ENCODE measurements at places on chromosomes 11 and 22. TPM values are rescaled to one million over a fixed set of nuclear protein-coding genes. Genes with fewer than 3 reads are reported as not detected.
A peak's percentile ranks its signal among the peaks of the same experiment; 100 is the strongest.

- H3K4me1 ChIP-seq = peaks cover 4% of the 10 kb centered on the region
- H3K4me3 ChIP-seq = peak overlapping the region; percentile 91
- peak overlapping the region; percentile 95 for H3K27ac ChIP-seq
- H3K27me3 ChIP-seq = no peaks in the 10 kb centered on the region
- no peaks in the 10 kb centered on the region for H3K36me3 ChIP-seq
Measured at GRCh38 chr11:118434553-118435289, 1.6 kb upstream of the KMT2A start.

DNA sequence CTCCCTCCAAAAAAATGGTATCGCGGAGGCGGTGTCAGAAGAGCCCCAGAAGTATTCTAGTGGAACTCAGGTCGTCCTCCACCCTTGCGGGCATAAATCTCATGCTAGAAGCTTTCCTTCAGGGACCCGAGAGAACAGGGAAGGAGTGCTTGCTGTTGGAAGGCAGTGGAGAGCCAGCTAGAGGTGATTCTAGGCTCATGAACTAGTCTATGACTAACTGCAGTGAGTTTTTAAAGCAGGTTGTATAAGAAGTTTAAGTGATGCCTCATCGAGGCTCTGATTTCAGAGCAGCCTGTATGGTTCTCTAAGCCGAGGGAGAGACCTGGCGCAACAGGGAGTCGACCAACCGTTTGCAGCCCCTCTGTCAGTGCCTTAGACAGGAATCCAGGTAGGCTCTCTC lies 85.7 kb downstream of the TBC1D22A start:
- no peaks in the 10 kb centered on the region for H3K27me3 ChIP-seq
- no peak overlapping the region for H3K27ac ChIP-seq
- no peak overlapping the region for H3K4me3 ChIP-seq
- H3K36me3 ChIP-seq = peaks cover 5% of the 10 kb centered on the region
- peak; percentile 81 for DNase-seq

The DCPS gene
- 19.7 TPM for total RNA-seq

GRCh38 chr11:4430051-4430450 lies 19.0 kb upstream of the OR52K2 start:
- H3K4me3 ChIP-seq = no peak overlapping the region
- no peak overlapping the region for H3K27ac ChIP-seq
- H3K36me3 ChIP-seq = no peaks in the 10 kb centered on the region
- no peaks in the 10 kb centered on the region for H3K4me1 ChIP-seq
- H3K27me3 ChIP-seq = no peaks in the 10 kb centered on the region
- no peak for DNase-seq

The PLEKHB1 gene
- total RNA-seq = 0.36 TPM

The FUT4 gene
- 3.1 TPM for total RNA-seq

- peaks cover 12% of the 10 kb centered on the region for H3K27me3 ChIP-seq
- H3K4me1 ChIP-seq = no peaks in the 10 kb centered on the region
- H3K4me3 ChIP-seq = no peak overlapping the region
- H3K27ac ChIP-seq = no peak overlapping the region
- no peaks in the 10 kb centered on the region for H3K36me3 ChIP-seq
Measured at GRCh38 chr22:30792456-30792855, 97.8 kb downstream of the OSBP2 start.

GRCh38 chr11:66407651-66408050 lies 13.2 kb upstream of the NPAS4 start:
- H3K36me3 ChIP-seq = no peaks in the 10 kb centered on the region
- DNase-seq = no peak
- H3K27me3 ChIP-seq = peaks cover 19% of the 10 kb centered on the region
- peaks cover 3% of the 10 kb centered on the region for H3K4me1 ChIP-seq
- no peak overlapping the region for H3K4me3 ChIP-seq

- H3K4me3 ChIP-seq = no peak overlapping the region
- no peaks in the 10 kb centered on the region for H3K4me1 ChIP-seq
- no peaks in the 10 kb centered on the region for H3K36me3 ChIP-seq
- no peak overlapping the region for H3K27ac ChIP-seq
- no peaks in the 10 kb centered on the region for H3K27me3 ChIP-seq
Measured at GRCh38 chr22:47120399-47120798, 357.9 kb downstream of the TBC1D22A start.

DNA sequence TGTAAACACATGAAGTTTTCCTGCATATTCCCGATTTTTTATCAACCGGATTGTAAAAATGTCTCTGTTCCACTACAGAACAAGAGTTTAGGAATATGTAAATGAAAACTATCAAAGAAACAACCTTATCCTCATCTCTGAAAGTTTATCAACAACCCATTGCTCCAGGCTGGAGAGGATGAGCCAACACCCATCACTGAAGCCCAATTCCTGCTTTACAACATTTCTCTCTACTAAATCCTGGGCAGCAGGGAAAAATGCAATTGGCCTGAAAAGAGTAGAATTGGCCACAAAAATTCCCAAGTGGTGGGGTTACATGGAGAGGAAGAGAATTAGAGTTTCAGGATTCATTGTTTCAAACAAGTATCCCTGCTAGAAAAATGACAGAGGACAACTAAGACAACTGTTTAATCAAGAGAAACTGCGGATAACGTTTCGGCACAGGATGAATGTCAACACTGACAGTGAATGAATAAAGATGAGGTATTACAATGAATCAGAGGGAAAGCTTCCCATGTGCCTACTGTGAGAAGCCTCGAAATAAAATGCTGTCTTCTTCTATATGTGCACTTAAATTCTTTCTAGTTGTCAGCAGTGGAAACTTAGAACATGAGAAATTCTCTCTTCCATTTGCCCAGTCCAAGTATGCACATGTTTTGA lies 317.3 kb upstream of the ANO3 start:
- H3K36me3 ChIP-seq = no peaks in the 10 kb centered on the region
- H3K27ac ChIP-seq = no peak overlapping the region
- no peak for DNase-seq
- no peak overlapping the region for H3K4me3 ChIP-seq
- no peaks in the 10 kb centered on the region for H3K4me1 ChIP-seq

The MYRF gene
- 1.6 TPM for total RNA-seq

- peaks cover 15% of the 10 kb centered on the region for H3K4me1 ChIP-seq
- no peak overlapping the region for H3K27ac ChIP-seq
- peaks cover 3% of the 10 kb centered on the region for H3K27me3 ChIP-seq
- DNase-seq = peak; percentile 50
- H3K36me3 ChIP-seq = no peaks in the 10 kb centered on the region
Measured at GRCh38 chr11:61756452-61757212, 4.2 kb downstream of the MYRF start.

- peak; percentile 82 for DNase-seq
- H3K4me3 ChIP-seq = no peak overlapping the region
- H3K36me3 ChIP-seq = peaks cover 10% of the 10 kb centered on the region
- peaks cover 7% of the 10 kb centered on the region for H3K4me1 ChIP-seq
Measured at GRCh38 chr22:30000566-30000965, 79.7 kb upstream of the HORMAD2 start.

DNA sequence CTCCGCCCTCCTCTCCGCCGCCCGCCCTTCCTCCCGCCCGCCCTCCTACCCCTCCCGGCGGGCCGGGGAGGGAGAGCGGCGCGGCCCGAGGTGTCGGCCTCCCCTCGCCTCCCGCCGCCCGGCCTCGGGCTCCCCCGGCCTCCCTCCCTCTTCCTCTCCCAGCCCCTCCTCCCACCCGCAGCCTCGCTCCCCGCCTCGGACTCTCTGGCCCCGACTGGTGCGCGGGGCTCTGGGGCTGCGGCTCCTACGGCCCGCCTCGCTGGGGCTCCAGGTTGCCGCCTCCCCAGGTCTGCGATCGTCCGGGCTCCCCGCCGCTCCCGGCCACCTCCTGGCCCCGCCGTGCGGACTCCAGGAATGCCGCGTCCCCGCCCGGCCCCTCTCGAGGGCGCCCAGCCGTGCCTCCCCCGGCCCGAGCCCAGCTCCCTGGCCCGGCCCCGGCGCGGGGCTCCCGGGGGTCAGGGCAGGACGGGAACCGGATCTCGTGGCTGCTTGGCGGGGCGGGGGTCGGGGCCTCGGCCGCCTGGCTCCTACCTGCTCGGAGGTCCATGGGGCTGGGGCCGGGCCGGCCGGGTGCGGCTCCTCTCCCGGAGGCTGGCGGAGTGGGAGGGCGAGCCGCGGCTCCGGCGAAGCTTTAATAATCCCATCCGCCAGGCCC lies at the start of gene CLCF1:
Gene CLCF1 (minus strand): TSS at position 606 of the 655 bp plus-strand sequence. CDS start 59 bp downstream, at position 547.
- H3K27me3 ChIP-seq = no peaks in the 10 kb centered on the region
- peak within 1 kb of the TSS; percentile 78 for H3K4me3 ChIP-seq
- H3K27ac ChIP-seq = peak within 1 kb of the TSS; percentile 94
- peaks cover 42% of the 10 kb centered on the region for H3K4me1 ChIP-seq

The CREB3L1 gene
- 10.0 TPM for total RNA-seq

DNA sequence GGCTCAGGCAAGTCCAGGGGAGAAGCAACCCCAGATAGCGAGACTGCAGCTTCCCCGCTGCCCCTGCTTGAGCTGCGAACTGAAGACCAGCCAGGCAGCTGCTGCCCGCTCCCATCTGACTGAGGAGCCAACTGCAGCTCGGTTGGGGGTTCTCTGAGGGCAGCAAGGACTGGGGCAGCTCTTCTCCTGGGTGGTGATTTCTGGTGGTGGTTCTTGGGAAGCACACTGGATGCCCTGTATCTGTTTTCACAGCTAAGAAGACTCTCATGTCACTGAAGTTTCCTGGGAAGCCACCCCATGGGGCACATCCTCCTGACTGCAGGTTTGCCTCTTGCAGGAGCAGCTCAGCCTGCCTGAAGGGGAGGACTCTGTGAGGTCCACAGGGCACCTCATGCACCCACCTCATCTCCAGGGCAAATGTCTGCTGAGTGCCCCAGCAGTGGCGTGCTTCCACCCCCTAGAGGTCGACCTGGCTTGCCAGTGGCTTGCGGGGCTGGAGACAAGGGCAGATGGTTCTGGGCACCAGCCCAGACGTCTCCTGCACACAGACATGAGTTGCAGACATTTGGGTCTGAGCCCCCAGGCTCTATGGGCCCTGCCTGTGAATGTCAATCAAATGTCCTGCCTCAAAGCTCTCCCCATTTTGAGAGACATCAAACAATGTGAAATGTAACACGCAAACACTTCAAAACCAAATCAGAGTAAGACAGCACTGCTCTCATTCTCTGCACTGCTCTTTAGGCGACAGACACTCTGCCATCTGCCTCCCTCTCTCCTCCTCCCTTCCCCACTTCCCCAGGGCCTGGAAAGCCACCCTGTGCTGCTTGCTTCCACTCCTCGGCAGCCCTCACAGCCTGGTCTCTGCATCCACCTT lies 800.9 kb downstream of the BRD1 start:
- no peak overlapping the region for H3K27ac ChIP-seq
- H3K36me3 ChIP-seq = no peaks in the 10 kb centered on the region
- no peaks in the 10 kb centered on the region for H3K27me3 ChIP-seq
- no peak overlapping the region for H3K4me3 ChIP-seq
- DNase-seq = no peak
- no peaks in the 10 kb centered on the region for H3K4me1 ChIP-seq

GRCh38 chr11:10379022-10379421 lies 74.1 kb downstream of the ADM start:
- H3K27ac ChIP-seq = peak overlapping the region; percentile 48
- no peak overlapping the region for H3K4me3 ChIP-seq
- H3K4me1 ChIP-seq = peaks cover 22% of the 10 kb centered on the region
- no peaks in the 10 kb centered on the region for H3K36me3 ChIP-seq
- DNase-seq = peak; percentile 50
- H3K27me3 ChIP-seq = no peaks in the 10 kb centered on the region

GRCh38 chr11:18522388-18522787 lies 4.4 kb downstream of the TSG101 start:
- no peaks in the 10 kb centered on the region for H3K4me1 ChIP-seq
- no peak overlapping the region for H3K4me3 ChIP-seq
- no peaks in the 10 kb centered on the region for H3K27me3 ChIP-seq
- peaks cover 9% of the 10 kb centered on the region for H3K36me3 ChIP-seq
- DNase-seq = no peak
- no peak overlapping the region for H3K27ac ChIP-seq

The SLC6A5 gene
- not detected for total RNA-seq

- H3K27ac ChIP-seq = no peak overlapping the region
- DNase-seq = no peak
- H3K4me1 ChIP-seq = no peaks in the 10 kb centered on the region
- H3K36me3 ChIP-seq = no peaks in the 10 kb centered on the region
Measured at GRCh38 chr11:44347538-44347937, 37.6 kb upstream of the ALX4 start.

The NELL1 gene
- total RNA-seq = not detected

DNA sequence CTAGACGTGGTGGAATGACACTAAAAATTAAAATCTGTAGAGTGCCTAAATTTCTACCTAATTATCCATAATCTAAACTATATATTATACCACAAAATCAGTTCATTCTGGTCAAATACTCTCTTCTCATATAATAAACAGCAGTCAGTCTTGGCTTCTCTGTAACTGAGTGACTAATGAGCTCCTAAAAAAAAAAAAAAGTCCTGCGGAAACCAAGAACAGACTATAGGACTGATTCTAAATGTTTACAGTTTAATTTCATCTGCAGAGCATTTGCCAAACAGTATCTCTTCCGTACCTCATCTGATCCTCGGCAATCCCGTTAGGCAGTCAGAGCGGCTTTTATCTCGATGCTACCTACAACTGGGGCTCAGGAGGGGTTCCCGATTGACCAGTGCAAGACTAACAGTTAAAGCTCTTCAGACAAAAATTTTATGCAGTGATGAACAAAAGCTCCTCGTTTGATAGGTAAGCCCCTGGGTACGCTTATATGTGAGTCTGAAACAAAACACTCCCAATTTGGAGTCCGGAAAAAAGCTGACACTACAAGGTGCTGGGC lies 686 bp downstream of the KIF18A start:
- H3K4me3 ChIP-seq = peak overlapping the region; percentile 67
- H3K4me1 ChIP-seq = no peaks in the 10 kb centered on the region
- peak; percentile 37 for DNase-seq
- H3K27ac ChIP-seq = peak overlapping the region; percentile 67
- no peaks in the 10 kb centered on the region for H3K36me3 ChIP-seq
- no peaks in the 10 kb centered on the region for H3K27me3 ChIP-seq

DNA sequence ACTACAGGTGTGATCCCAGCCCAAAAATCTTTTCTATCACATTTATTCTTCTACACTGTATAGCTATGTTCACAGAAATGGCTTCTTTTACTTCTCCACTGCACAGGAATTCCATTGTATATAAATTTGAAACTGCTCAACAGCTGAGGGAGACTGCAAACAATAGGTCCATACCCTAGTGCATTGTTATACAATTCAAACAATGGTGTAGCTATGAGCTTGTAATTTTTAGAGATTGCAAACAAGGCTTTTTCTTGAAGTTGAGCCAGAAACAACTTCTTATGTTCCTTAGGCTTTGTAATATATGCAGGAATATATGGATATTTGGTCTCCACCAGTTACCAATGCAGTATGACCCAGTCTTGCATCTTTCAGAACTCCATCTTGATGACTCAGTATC lies 19.5 kb upstream of the SIK3 start:
- no peak for DNase-seq
- peaks cover 2% of the 10 kb centered on the region for H3K4me1 ChIP-seq
- no peaks in the 10 kb centered on the region for H3K36me3 ChIP-seq

The CHRM4 gene
- 0.18 TPM for total RNA-seq

The AIFM3 gene
- 0.18 TPM for total RNA-seq
